GM23338 (cell line): ENCODE measurements at places on chromosomes 4 and X. TPM values are rescaled to one million over a fixed set of nuclear protein-coding genes. Genes with fewer than 3 reads are reported as not detected.
A peak's percentile ranks its signal among the peaks of the same experiment; 100 is the strongest.

DNA sequence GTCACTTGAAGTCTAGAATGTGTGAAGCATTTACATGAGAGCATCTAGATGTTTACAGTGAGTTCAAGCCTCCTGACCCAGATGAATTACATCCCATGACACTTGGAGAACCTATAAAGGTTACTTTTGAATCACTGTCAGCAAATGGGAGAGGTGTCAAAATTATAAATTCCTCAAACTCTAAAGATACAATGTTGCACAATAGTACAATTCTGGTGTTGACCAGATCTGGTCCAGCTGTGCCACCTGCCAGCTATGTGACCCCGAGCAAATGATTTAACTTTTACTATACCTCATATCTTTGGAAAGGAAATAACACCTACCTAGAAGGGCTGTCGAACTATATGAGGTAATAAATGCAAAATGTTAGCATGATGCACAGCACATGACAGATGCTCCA, 69.8 kb downstream of the JADE1 start:
- no peak for DNase-seq

DNA sequence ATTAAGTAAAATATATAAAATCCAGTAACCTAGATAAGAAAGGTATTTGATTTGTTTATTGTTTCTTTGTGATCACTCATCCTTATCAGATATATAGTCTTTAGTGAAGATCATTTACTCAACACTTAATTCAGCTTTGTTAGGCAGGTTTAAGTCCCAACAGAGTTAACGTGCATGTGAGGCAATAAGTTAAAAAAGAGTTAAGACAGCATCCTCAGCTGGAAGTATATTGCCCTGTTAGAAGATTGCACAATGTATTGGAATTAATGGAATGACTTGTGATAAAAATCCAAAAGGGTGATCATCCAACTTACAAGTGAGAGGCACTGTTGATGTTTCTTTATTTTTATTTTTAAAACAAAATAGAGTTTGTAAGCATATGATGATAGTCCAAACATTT, 1162.1 kb downstream of the RAPGEF2 start:
- no peak for DNase-seq

VEGFC gene
- total RNA-seq, result 1.0 and 1.1 TPM in 2 replicates

- no peak for DNase-seq
These were observed 609.8 kb upstream of the GALNTL6 start for GRCh38 chr4:171203425-171203824.

SRPX gene
- total RNA-seq, result 12.5 and 16.9 TPM in 2 replicates

GRCh38 chrX:108312011-108312410, 126.2 kb downstream of the COL4A6 start:
- no peak for DNase-seq

DNA sequence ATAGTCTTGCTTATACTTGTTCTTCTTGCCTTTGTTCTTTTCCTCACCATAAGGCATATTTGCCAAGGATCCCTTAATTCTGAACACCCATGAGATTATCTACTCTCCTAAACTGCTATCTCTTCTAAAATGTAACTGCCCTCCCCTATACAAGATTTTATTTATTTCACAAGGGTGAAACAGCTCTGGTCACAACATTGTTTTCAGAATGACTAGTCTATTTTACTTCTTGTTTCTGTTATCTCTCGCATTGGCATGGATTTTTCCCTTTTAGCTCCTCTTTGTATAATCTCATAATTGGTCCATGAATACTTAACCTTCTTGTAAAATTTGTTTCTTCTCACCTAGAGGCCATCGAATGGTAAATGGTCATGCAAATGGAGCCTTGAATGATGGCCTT, 17.2 kb upstream of the COL25A1 start:
- no peak for DNase-seq

DNA sequence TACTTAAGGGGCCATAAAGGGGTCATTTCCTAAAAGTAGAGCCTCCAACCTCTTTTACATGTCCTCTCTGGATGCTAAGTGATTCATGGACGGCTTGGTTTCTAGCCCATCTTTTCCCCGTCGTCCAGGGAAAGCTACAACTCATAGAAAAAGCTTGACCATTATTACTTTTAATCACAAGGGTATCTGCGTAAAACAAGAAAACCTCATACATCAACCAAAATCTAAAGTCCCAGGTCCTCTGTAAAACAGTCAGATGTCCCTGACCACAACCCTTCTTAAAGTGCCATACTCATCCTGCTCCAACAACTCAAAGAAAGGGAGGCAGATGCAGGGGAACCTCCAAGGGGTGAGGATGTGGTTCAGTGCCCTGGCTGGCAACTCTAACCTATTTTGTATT, 29.6 kb downstream of the ADGRA3 start:
- no peak for DNase-seq

- peak; percentile 50 for DNase-seq
These were observed 1.3 kb upstream of the HAND2 start for GRCh38 chr4:173531086-173531965.

- no peak for DNase-seq
These were observed 38.7 kb downstream of the SPATA4 start for GRCh38 chr4:176156656-176157055.

DNA sequence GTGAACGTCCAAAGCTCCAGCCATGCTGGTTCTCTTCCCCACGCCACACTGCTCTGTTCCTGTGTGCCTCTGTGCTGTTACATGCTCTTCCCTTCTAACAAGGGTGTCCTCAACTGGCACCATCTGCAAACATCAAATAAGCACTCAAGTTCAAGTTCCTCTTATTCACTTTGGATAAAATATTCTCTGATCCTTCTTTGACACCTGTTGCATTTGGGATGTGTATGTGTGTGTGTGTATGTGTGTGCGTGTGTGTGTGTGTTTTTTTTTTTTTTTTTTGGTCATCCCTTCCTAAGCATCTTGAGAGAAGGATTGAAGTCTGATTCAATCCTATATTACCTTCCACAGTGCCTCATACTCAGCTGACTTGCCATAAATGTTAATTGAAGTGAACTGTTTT, 204.0 kb upstream of the ANXA3 start:
- DNase-seq, result no peak

POLR2B gene
- total RNA-seq, result 143 and 165 TPM in 2 replicates

FRMPD4 gene
- 0.80 and 2.4 TPM in 2 replicates for total RNA-seq

DNA sequence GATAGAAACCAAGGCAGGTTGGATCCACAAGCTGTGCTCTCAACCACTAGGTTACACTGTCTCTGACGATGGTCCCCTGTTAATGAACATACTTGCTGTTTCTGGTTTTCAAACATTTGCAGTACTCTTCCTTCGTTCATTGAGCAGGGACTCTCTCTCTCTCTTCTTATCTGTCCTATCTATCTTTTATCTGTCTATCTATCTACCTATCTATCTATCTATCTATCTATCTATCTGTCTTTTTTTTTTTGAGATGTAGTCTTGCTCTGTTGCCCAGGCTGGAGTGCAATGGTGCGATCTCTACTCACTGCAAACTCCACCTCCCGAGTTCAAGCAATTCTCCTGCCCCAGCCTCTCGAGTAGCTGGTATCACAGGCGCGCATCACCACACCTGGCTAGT, 9.4 kb upstream of the CT47C1 start:
- no peak for DNase-seq

- DNase-seq, result peak; percentile 46
These were observed 56.4 kb downstream of the RWDD4 start for GRCh38 chr4:183602557-183603027.

- no peak for DNase-seq
These were observed 84.1 kb downstream of the NHS start for GRCh38 chrX:17459008-17459611.

DNA sequence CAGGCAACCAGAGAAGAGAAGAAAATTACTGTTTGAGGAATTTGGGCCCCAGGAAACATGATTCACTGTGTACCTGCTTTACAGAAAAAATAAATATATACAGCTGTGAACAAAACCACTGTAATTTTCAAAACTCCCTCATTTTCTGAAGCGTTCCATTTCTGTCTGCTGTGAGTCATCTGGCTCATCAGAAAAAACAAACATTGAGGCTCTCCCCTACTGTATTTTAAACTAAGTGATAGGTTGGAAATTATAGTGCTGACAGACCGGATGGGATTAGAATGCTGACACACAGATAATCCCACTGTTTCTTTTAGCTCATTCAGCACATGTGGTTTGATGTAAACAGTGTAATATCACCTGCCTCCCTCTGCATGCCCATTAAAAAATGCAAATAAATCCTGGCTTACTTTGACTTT, 847.0 kb downstream of the TRIML1 start:
- DNase-seq, result no peak

GRCh38 chr4:166312166-166312565, 439.1 kb downstream of the TLL1 start:
- DNase-seq, result peak; percentile 8

MMRN1 gene
- not detected in 2 replicates for total RNA-seq

GRCh38 chr4:180363815-180364214, 1879.4 kb upstream of the TENM3 start:
- DNase-seq, result peak; percentile 4

STAP1 gene
- not detected in 2 replicates for total RNA-seq

GRCh38 chrX:51608126-51608525, 10.6 kb downstream of the CENPVL3 start:
- no peak for DNase-seq

- DNase-seq, result no peak
These were observed 44.2 kb downstream of the MAML3 start for GRCh38 chr4:140109737-140110136.

ARMCX2 gene
- total RNA-seq, result 118 and 129 TPM in 2 replicates

PNMA3 gene
- total RNA-seq, result 5.7 and 8.5 TPM in 2 replicates

FRG2 gene
- total RNA-seq, result not detected in 2 replicates
